ENCODE measurements at places on chromosomes 4 and X.

GRCh38 chr4:145183023-145183422 is 2.6 kb upstream of the OTUD4 start:
- DNase-seq, result no peak

DNA sequence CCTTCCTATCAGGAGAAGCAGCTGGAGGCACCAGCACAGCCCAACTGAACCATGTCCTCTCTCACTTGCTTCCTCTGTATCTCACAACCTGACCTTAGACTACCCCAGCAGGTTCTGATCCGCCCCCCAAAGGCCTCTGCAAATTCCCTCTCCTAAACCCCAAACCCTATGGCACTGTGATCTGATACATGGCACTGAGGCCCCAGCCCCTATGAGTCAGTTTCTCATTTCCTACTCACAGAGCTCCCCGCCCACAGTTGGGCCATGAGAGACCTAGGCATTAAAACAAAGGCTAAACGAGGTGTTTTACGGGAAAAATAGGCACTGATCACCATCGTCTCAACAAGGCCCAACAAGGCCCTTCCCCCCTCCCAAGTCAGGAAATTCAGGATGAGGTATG is 19.1 kb downstream of the SASH3 start:
- no peak for DNase-seq

- no peak for DNase-seq
Observed at GRCh38 chr4:84324303-84325245, 174.5 kb downstream of the NKX6-1 start.

DNA sequence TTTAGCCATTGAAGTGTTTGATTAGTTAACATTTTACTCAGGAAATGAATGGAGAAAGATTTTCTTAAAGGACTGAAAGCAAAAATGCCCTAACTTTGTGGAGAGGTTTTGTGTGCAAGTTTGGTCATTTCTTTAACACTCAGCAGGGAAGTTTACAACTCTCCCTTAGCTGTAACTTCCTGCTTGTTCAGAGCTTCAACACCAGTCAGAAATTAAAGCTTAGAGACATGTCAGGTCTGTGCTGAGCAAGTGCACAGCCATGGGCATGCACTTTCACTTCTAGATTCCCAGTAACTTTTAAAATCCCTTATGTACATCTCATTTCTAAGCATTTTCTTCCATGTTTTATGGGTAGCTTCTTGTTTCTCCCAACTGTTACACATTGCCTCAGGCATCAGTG is 326.0 kb downstream of the ACTRT1 start:
- DNase-seq, result no peak

DNA sequence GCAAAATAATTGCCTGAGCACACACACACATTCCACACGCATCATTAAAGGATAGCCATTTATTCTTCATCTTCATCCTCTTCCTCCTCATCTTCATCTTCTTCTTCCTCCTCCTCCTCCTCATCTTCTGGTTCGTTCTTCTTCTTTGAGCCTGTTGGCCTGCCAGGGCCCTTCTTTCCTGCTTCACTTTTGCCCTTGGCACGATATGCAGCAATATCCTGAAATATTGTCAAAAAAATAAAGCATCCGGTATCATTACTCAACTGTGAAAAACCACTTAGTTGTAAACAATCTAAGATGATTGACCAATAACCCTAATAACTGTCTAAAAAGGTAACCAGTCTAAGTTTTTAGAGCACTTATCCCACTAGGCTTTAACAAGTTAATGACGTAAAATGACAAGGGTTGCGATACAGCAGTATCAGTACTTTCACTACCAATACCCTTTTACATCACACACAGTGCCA is 2.1 kb downstream of the HMGB2 start:
- DNase-seq, result no peak

DNA sequence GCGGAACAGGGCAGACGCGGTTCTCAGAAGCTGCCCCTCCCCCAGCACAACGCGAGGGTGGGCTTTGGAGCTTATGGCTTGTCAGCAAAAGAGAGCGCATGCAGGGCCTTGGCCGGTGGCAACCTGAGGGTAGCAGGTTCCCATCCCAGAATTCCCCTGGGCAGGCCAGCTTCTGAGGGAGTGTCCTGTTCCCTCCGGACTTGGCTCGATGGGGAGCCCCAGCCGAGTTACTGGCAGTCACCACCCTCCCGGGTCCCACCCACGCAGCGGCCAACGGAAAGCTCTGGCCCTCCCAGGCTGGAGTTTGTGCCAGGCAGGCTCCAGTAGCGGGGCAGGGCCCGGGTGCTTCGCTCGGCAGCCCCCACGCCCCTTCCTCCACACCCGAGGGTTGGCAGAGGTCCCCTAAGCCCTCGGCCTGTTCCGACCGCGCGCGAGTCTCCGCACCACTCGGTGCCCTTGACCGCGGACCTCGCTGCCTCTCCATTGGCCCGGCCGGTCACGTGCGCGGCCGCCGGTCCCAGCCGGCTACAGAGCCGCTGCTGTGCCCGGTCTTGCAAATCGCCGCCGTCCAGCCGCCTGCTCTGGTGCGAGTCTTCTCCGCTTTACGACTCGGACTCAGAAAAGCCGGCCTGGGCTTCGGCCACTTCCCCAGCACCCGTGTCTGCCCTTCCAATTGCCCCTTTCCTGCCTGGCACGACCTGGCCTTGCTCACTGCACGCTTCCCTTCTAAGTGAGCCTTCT is 20.9 kb upstream of the MTM1 start:
- peak; percentile 13 for DNase-seq

GRCh38 chr4:159024266-159024665 is 78.6 kb upstream of the RAPGEF2 start:
- DNase-seq, result no peak

All from fibroblast of the conjunctiva (primary cell).